Posterior cingulate gyrus (tissue), 11 donors: ENCODE measurements at places on chromosomes 1 and 21.

DNA sequence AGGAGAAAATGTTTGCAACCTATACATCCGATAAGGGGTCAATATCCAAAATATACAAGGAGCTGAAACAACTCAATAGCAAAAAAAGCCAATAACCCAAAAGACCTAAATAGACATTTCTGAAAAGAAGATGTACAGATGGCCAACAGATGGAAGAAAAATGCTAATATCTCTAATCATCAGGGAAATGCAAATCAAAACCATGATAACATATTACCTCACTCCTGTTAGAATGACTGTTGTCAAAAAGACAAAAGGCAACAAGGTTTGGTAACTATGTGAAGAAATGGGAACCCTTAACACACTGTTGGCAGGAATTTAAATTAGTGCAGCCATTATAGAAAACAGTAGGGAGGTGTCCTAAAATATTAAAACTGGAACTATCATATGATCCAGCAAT lies 74.7 kb downstream of the LEPR start:
- no peak for DNase-seq

GRCh38 chr1:170669586-170670530 lies 5.9 kb downstream of the PRRX1 start:
- no peak for DNase-seq

DNA sequence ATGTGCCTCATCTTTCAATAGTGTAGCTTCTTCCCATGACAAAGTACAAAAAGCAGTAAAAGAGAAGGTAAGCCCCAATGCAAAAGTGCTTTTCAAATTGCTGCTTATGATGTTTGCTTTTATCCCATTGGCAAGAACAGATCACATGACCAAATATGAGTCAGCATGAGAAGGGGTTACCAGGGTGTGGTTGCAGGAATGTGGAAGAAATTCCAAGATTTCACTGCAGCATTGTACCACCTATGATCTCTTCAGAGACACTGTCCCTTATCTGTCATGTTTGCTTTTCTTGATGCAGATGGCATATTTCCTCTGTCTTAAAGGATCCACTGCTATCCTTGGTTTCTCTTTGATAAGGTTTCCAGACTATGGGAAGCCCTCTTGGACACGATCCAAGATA lies 1006.9 kb upstream of the PRMT6 start:
- DNase-seq, result no peak

- DNase-seq, result no peak
Measured at GRCh38 chr1:209621286-209621685, 30.9 kb downstream of the LAMB3 start.

GRCh38 chr1:26189751-26190275 lies 589 bp upstream of the CATSPER4 start:
- no peak for DNase-seq

GRCh38 chr1:60342569-60342968 lies 269.0 kb upstream of the C1orf87 start:
- DNase-seq, result no peak

DNA sequence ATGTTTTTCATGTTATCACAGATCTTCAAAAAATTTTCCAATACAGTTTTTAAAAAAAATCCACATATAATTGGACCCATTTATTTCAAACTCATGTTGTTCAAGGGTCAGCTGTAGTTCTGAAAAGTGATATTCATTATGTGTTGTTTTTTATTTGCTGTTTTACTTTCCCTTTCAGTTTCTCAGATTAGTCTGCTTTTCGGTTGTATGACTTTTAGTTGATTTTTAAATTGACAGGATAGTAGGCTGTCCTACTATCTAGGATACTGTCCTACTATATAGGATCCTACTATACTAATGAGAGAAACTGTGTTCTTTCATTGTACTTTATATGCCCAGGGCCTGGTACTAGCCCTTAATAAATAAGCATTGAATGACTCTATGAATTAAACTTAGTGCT lies 33.6 kb upstream of the GPR52 start:
- no peak for DNase-seq

- peak; percentile 85 for DNase-seq
Measured at GRCh38 chr1:228082918-228083870, 686 bp downstream of the ARF1 start.

GRCh38 chr1:95309031-95309471 lies 75.0 kb downstream of the RWDD3 start:
- DNase-seq, result no peak

GRCh38 chr1:211699059-211699458 lies 23.6 kb upstream of the NEK2 start:
- no peak for DNase-seq

- DNase-seq, result no peak
Measured at GRCh38 chr1:203095061-203095690, 9.4 kb upstream of the MYOG start.

- DNase-seq, result no peak
Measured at GRCh38 chr1:145889722-145890121, 4.1 kb upstream of the ANKRD35 start.

- DNase-seq, result no peak
Measured at GRCh38 chr1:24036088-24036487, 56.0 kb upstream of the SRSF10 start.

DNA sequence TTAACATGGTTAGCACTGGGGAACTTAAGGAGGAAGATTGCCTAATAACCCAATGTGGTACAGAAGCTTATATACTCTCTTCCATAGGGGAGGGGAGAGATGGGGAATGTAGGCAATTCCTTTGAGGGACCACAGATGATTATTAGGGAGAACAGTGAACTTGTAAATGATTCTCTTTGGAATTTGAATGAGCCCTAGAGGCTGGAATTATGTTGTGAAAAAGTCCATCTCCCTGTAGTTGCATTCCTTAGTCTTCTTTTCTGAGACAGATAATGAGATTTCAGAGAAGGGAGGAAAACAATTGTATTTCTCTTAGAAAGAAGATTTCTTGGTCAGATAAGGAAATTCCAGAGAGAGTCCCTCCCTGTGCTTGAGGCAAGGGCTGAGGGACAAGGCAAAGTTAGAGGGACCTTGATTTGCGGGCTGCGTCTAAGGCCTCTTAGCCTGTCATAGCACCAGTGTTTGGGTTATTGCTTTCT lies 89.0 kb upstream of the HMCN1 start:
- DNase-seq, result no peak

GRCh38 chr21:29033301-29033700 lies 8.8 kb downstream of the USP16 start:
- DNase-seq, result no peak

GRCh38 chr1:221774054-221774842 lies 32.4 kb upstream of the DUSP10 start:
- no peak for DNase-seq

- DNase-seq, result no peak
Measured at GRCh38 chr1:151352021-151352718, 5.1 kb upstream of the RFX5 start.

DNA sequence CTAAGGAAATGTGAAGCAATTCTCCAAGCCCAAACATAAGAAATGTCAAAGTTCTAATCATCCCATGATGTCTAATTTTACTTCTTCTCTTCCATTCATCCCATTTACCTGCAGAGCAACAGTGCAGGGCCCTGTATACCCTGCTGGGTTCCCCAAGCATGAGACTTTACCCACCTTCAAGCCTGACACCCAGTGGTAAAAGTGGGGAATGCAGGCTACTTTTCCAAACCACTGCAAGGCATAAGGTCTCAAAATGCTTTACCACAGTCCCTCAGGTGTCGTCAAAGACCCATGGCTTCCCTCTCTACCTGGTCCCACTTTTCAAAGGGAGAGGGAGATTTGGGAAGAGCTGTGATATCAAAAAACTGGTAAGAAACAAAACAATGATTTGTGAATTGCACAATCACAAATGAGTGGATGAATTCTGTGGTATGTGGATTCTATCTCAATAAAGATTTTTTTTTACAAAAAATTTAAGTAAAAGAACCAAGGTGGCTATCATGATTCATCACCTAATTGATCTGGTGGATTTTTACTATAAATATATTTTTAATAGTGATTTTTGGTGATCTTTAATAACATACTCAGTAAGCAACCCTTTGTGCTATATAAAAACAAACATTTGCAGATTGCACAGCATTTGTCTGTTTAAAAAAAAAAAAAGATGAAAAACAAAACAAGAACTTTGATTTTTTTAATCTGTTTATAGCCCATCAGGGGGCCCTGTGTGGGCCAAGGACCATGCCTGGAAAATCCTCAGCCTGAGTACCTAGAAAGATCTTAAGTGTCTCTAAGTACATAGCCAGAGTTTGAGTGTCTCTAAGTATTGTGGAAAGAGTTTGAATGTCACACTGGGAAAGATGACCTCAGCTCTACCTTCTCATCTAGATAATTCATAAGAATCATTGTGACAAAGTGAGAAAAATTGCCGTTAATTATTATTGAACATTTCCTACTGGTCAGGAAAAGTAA lies 73.1 kb upstream of the GJB5 start:
- no peak for DNase-seq

GRCh38 chr1:165580931-165581871 lies 37.4 kb downstream of the LRRC52 start:
- DNase-seq, result peak; percentile 71

DNA sequence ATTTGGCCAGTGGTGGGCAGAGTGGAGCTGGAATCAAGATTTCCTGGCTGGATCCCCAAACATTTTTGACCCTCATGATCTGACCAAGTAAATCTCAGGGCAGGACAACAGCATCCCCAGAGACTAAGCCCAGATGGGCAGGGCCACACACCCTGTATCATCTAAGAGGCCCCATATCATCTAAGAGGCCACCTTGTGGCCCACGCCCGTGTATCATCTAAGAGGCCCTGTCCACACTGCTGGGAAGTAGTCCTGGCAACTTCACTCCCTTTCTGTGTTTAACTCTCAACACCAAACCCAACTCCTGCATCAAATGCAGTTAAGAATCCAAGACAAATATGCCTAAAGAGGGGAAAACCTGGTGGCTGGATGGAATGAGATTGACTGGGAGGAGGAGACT lies 81.6 kb upstream of the SSX2IP start:
- no peak for DNase-seq

DNA sequence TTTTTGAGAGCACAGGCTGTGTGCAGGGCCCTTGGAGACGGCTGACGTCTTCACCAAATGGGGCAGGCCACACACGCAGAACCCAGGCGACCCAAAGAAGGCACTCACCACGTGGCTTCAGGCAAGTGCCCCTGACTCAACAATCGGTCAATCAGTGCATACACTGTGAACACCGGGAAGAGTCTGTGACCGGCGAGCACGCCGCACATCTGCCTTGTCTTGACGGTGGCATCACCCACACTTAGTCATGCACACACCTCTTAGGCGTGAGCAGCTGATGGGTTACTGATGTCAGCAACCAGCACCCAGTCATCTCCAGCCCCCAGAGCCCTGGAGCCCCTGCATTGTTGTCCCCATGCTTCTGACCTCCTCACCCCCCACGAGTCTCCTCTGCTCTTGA lies 4.9 kb upstream of the LRRC3 start:
- DNase-seq, result peak; percentile 2

DNA sequence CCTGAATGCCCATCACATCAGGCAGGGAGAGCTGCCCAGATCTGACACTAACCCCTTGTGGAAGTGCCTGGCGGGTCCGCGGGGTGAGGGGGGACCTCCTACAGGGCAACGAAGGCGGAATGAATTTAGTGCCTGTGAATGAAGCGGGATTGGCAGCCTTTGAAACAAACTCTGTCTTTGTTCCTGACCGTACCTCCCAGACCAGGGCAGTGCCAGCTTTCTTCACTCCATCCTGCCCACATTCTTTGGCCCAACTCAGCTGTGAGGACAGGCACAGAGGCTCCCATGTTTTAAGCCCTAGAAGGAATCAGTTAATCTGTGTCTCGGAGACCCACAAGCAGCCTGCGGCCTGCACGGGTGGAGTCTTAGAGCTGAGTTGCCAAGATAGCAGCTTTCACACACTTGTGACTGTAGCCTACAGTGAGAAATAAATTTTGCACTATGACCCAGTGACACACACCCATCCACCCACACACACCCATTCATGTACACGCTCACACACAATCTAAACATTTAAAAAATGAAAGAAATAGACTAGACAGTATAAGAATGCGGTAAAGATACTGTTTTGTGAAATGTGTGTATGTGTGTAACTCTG lies 60.1 kb upstream of the USP24 start:
- DNase-seq, result peak; percentile 34

GRCh38 chr1:175148068-175148467 lies 44.5 kb downstream of the KIAA0040 start:
- no peak for DNase-seq

- DNase-seq, result no peak
Measured at GRCh38 chr21:41648591-41649031, 118.2 kb downstream of the RIPK4 start.

- no peak for DNase-seq
Measured at GRCh38 chr1:51644020-51644419, 27.1 kb downstream of the OSBPL9 start.

- no peak for DNase-seq
Measured at GRCh38 chr1:114105421-114105979, 48.2 kb downstream of the SYT6 start.

- no peak for DNase-seq
Measured at GRCh38 chr1:232108598-232108997, 482.0 kb downstream of the DISC1 start.

GRCh38 chr1:97621955-97622354 lies 298.9 kb downstream of the DPYD start:
- DNase-seq, result no peak

DNA sequence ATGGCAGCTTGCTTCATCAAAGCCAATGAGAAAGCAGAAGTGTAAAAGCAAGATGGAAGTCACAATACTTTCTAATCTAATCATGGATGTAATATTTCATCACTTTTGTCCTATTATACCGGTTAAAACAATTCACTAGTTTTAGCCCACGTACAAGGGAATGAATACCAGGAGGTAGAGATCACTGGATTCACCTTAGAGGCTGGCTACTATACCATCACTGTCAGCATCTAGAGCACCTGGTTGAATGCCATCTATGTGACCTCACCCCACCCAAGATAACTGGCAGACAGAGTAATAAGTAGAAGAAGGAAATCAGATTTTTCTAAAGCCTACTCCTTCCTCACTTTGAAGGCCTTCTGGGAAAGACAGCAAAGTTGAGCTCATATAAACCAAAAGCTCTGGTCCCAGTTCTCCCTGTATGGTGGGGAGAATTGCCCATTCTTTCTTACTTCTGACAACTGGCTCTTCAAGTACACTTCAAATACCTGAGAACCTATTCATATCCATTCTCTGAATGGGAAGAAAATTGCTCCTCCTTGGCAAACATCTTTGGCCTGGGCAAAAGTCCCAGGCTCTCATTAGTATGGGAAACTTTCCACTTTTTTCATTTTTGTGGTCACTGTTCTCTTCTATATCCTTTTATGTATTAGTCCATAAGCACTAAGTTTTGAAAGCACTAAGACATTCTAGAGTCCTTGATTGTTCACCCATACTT lies 24.8 kb downstream of the HSD3B1 start:
- no peak for DNase-seq
